ENCODE measurements at places on chromosomes 6 and 20. TPM values are rescaled to one million over a fixed set of nuclear protein-coding genes. Genes with fewer than 3 reads are reported as not detected.

The TRIM31 gene
- total RNA-seq, result not detected

The MATN4 gene
- total RNA-seq, result not detected

The DOK5 gene
- 14.3 TPM for total RNA-seq

The RFX6 gene
- total RNA-seq, result not detected

The OR2J2 gene
- not detected for total RNA-seq

The GTSF1L gene
- total RNA-seq, result not detected

Measured in left cardiac atrium (tissue), 4 donors.